ENCODE measurements at places on chromosomes 1 and 21.
A peak's percentile ranks its signal among the peaks of the same experiment; 100 is the strongest.

DNA sequence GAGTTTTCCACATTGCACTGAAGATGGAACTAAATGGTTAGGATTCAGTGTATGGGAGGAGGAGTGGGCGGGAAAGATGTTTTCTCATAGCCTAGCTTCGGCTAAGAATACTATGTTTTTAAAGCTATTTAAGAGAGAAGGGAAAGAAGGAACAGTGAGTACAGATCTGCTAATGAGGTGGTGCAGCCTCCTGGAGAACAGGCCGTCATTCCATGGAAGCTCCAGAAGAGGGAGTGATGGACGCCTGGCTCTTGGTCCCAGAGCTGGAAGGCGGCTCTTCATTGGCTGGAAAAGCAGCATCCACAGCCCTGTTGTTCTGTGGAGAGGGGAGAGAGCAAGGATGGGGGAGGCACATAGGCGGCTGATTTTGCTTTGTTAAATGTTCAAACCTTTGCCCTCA is 6.9 kb downstream of the CAMK1G start:
- no peak for DNase-seq

DNA sequence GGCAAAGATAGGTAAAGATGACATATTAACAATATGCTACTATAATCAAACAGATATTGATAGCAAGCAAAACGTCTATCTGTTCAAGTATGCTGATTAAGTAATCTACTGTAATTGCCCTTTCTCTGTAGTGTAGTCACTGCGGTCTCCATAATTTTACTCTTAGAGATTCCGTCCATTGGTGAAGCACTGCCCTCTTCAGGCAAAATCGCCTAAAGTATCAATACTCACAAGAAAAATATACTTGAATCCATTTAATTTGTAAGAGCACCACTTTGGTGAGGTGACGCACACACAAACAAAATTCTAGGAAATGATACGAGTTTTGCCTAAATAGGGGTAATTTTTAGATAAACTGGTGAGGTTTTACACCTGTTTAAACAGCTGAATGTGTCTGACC is 434.6 kb upstream of the CHRM3 start:
- no peak for DNase-seq

GRCh38 chr1:181028196-181028595 is 5.5 kb upstream of the STX6 start:
- peak; percentile 54 for DNase-seq

GRCh38 chr1:209040351-209040750 is 543.2 kb upstream of the CAMK1G start:
- DNase-seq = no peak

DNA sequence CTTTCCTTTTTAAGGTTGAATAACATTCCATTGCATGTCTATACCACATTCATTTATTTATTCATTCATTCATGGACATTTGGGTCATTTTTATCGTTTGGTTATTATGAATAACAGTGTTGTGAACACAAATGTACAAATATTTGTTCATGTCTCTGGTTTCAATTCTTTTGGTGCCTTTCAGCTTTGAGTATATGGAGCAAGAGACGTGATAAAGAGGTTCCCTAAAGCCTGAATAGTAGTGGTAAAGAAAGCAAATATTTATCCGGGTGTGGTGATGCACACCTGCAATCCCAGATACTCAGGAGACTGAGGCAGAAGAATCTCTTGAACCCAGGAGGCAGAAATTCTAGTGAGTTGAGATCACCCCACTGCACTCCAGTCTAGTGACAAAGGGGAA is 5.3 kb upstream of the RLF start:
- no peak for DNase-seq

GRCh38 chr21:37682966-37683365 is 233.3 kb downstream of the KCNJ6 start:
- DNase-seq = peak; percentile 70

- no peak for DNase-seq
Observed at GRCh38 chr1:182071924-182072323, 10.4 kb upstream of the ZNF648 start.

GRCh38 chr1:216500273-216500967 is 77.2 kb upstream of the USH2A start:
- DNase-seq = no peak

Data from fibroblast of skin of left biceps (primary cell).